SJSA1 (cell line): ENCODE measurements at places on chromosomes 11 and 22. TPM values are rescaled to one million over a fixed set of nuclear protein-coding genes. Genes with fewer than 3 reads are reported as not detected.

Gene APOL4
- 0.08 TPM in 1 of 2 replicates, not detected in the other for total RNA-seq

Gene DEFB131B
- not detected in 2 replicates for total RNA-seq

GRCh38 chr22:35582861-35583670, 34.1 kb downstream of the MB start:
- H3K36me3 ChIP-seq: no peaks in the 10 kb centered on the region
- no peak overlapping the region for H3K4me3 ChIP-seq
- no peak overlapping the region for H3K27ac ChIP-seq
- peaks cover 9% of the 10 kb centered on the region for H3K4me1 ChIP-seq
- peak; percentile 63 for DNase-seq

DNA sequence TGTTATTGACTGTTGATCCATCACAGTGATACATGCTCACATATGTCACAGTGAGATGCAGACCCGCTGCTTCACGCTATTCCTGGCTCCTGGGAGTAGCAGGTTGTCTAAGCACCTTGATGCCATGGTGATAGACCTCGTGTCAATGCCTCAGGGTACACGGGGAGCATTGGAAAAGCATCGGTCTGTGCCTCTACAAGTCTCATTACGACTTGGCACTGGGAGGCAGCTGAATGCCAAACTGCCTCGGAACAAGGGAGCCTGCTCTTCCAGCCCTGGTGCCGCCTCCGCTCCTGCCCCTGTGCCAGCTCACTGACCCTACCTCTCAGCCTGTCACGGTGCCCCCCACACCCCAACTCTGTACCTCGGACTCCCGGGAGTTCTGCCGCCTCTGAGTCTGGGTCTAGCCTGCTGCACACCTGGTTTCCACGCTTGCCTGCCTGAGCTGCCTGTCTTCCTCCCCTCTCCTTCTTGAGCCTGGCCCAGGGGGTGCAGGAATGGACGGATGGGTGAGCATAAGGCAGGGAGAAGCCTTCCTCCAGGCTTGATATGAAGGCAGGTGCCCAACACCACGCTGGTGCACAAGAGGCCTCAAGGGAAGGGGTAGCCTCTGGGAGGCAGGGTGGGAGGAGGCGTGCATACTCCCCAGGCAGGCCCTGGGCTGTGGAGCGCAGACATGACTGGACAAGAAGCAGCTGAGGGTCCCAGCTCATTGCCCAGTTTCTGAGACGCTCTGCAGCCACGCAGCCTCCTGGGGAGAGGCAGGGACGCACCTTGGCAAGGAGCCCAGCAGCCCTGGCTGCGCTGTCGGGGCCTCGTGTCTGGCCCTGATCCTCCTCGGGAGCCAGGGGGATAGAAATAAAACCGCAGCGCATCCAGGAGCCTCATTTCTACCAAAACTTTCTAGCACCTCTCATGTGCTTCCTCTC, 1.8 kb upstream of the NFAM1 start:
- peaks cover 9% of the 10 kb centered on the region for H3K4me1 ChIP-seq
- peaks cover 14% of the 10 kb centered on the region; the same call in 1 of the 2 replicates for H3K27me3 ChIP-seq
- no peak overlapping the region for H3K27ac ChIP-seq
- no peak for DNase-seq

Gene OR8A1
- total RNA-seq: not detected in 2 replicates

Gene MS4A6A
- total RNA-seq: not detected in 2 replicates

- no peak overlapping the region for H3K4me3 ChIP-seq
- no peaks in the 10 kb centered on the region for H3K27me3 ChIP-seq
- H3K27ac ChIP-seq: no peak overlapping the region
- no peaks in the 10 kb centered on the region for H3K36me3 ChIP-seq
- no peaks in the 10 kb centered on the region for H3K4me1 ChIP-seq
Measured at GRCh38 chr11:80240245-80240644, 799.4 kb upstream of the TENM4 start.

DNA sequence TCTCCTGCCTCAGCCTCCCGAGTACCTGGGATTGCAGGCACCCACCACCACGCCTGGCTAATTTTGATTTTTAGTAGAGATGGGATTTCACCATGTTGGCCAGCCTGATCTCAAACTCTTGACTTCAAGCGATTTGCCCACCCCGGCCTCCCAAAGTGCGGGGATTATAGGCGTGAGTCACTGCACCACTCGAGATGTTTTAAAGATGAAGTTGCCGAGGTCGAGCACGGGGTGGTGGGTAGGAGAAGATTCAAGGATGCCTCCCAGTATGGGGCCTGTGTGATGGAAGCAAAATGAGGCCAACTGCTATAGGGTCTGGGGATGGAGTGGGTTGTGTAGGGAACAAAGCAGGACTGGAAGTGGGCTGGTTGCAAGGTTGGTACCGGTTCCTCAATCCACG, 245.2 kb downstream of the MN1 start:
- no peaks in the 10 kb centered on the region for H3K36me3 ChIP-seq
- H3K27ac ChIP-seq: no peak overlapping the region
- no peak for DNase-seq
- H3K4me3 ChIP-seq: no peak overlapping the region
- H3K4me1 ChIP-seq: peaks cover 26% of the 10 kb centered on the region

GRCh38 chr11:73428227-73428626, 52.0 kb downstream of the RELT start:
- H3K36me3 ChIP-seq: no peaks in the 10 kb centered on the region
- no peak for DNase-seq
- H3K27ac ChIP-seq: no peak overlapping the region
- no peaks in the 10 kb centered on the region for H3K4me1 ChIP-seq
- no peaks in the 10 kb centered on the region for H3K27me3 ChIP-seq

Gene CBLIF
- total RNA-seq: not detected in 2 replicates

- no peaks in the 10 kb centered on the region for H3K36me3 ChIP-seq
- H3K4me3 ChIP-seq: no peak within 1 kb of the TSS
- H3K27ac ChIP-seq: no peak within 1 kb of the TSS
- H3K27me3 ChIP-seq: peaks cover 16% of the 10 kb centered on the region
- DNase-seq: no peak
- H3K4me1 ChIP-seq: no peaks in the 10 kb centered on the region
Measured at GRCh38 chr22:30471616-30472318, at the start of gene SEC14L3. TSS of gene SEC14L3 (minus strand) at chr22:30472017. CDS start at chr22:30471958, 59 bp downstream.

Gene SCGB1D2
- total RNA-seq: not detected in 2 replicates

- no peak overlapping the region for H3K4me3 ChIP-seq
- no peak for DNase-seq
- H3K36me3 ChIP-seq: no peaks in the 10 kb centered on the region
- no peaks in the 10 kb centered on the region for H3K4me1 ChIP-seq
- no peak overlapping the region for H3K27ac ChIP-seq
Measured at GRCh38 chr11:106426696-106427095, 349.2 kb downstream of the AASDHPPT start.

- no peaks in the 10 kb centered on the region for H3K36me3 ChIP-seq
- H3K4me3 ChIP-seq: no peak overlapping the region
Measured at GRCh38 chr11:101336155-101336554, 206.5 kb upstream of the PGR start.

Gene SERPIND1
- not detected in 2 replicates for total RNA-seq

GRCh38 chr11:114499756-114500155, 59.9 kb downstream of the NXPE1 start:
- no peak overlapping the region for H3K4me3 ChIP-seq
- H3K4me1 ChIP-seq: 0 out of 2 replicates have a peak, but pooled peaks cover 7% of the 10 kb centered on the region
- H3K27ac ChIP-seq: no peak overlapping the region
- no peaks in the 10 kb centered on the region for H3K36me3 ChIP-seq
- no peaks in the 10 kb centered on the region for H3K27me3 ChIP-seq

DNA sequence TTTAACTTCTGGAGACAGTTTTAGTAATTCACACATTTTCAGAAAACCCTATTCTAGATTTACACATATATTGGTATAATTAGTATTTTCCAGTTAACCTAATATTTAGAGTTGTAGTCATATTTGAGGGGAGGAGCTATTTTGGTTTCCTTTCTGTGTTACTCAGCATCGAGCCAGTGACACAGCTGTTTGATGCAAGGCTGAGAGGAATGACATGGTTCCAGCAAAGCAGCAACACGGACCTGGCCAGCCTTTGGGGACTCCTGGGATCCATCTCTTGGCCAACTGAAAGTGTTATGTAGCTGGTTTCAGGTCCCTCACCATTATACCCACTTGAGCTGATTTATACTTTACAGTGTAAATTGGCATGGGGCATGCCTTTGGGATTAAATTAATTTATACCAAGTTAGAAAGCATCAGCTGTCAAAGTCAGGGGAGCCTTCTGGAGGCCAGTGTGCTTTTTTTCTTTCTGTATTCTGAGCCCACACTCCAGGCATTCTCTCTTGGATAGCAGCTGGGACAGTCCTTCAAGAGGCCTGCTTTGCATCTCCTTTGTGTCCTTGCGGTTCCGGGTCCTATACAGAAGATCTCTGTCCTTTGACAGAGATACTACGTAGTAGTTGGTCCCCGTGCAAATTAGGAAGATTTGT, 91.3 kb upstream of the SLC25A18 start:
- no peaks in the 10 kb centered on the region for H3K36me3 ChIP-seq
- no peaks in the 10 kb centered on the region for H3K4me1 ChIP-seq
- no peak for DNase-seq
- H3K27ac ChIP-seq: no peak overlapping the region
- H3K4me3 ChIP-seq: no peak overlapping the region

DNA sequence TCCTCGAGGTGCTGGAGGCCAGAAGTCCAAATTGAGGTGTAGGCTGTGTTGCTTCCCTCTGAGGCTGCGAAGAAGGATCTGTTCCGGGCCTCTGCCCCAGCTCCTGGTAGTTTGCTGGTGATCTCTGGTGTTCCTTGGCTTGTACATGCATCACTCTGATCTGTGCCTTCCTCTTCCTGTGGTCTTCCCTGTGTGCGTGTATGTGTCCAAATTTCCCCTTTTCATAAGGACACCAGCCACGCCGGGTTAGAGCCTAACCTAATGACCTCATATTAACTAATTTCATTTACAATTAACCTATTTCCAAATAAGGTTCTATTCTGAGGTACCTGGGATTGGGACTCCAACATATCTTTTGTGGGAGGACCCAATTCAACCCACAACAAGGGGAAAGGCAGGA, 21.5 kb downstream of the RIBC2 start:
- H3K27ac ChIP-seq: no peak overlapping the region
- H3K4me3 ChIP-seq: no peak overlapping the region
- H3K36me3 ChIP-seq: no peaks in the 10 kb centered on the region
- no peaks in the 10 kb centered on the region for H3K27me3 ChIP-seq

Gene SAA1
- not detected in 2 replicates for total RNA-seq

DNA sequence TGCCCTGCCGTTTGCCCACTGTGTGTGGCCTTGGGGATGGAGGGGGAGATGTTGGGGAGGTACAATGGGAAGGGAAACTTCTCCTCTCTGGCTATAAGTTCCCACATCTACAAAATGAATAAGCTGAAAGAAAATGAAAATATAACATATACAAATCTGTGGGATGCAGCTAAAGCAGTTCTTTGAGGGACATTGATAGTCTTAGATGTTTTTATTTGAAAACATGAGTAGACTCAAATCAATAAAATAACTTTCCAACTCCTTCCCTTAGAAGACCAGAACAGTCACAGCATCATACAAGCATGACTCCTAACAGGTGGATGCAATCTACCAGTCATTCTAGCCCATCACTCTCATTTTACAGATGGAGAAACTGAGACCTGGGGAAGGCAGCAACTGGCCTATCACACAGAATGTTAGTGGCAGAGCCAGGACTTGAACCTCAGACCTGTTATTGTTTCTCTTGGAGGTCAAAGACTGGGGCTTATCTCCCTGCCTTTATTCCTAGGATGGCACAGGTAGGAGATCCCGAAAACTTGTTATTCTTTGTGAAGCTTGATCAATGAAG, 25.2 kb upstream of the CCDC86 start:
- DNase-seq: no peak
- no peaks in the 10 kb centered on the region for H3K4me1 ChIP-seq
- H3K4me3 ChIP-seq: no peak overlapping the region

DNA sequence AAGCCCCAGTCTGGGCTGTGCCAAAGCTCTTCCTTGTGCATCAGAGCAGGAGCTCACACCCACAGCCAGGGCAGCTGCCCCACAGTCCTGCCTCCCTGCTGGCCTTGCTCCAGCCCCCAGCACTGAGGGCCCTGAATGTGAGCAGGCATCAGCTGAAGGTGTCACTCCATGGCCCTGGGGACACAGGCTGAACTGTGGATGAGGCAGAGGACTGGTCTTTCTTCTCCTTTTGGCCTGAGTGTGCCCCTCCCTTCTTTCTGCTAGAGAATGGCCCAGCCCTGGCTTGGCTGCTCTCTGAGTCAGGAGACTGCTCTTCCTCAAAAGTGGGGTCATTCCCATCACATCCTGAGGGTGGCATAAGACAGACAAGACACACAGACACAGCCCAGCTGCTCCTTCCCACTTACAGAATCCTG, 16.2 kb downstream of the OTOG start:
- no peaks in the 10 kb centered on the region for H3K36me3 ChIP-seq
- no peak overlapping the region for H3K27ac ChIP-seq
- peak; percentile 38 for DNase-seq
- H3K4me3 ChIP-seq: no peak overlapping the region
- no peaks in the 10 kb centered on the region for H3K4me1 ChIP-seq

- H3K27me3 ChIP-seq: no peaks in the 10 kb centered on the region
- no peak overlapping the region for H3K4me3 ChIP-seq
- H3K4me1 ChIP-seq: peaks cover 3% of the 10 kb centered on the region; the same call in 1 of the 2 replicates
- no peaks in the 10 kb centered on the region for H3K36me3 ChIP-seq
- DNase-seq: no peak
- no peak overlapping the region for H3K27ac ChIP-seq
Measured at GRCh38 chr22:38347944-38348750, 30.9 kb upstream of the CSNK1E start.

DNA sequence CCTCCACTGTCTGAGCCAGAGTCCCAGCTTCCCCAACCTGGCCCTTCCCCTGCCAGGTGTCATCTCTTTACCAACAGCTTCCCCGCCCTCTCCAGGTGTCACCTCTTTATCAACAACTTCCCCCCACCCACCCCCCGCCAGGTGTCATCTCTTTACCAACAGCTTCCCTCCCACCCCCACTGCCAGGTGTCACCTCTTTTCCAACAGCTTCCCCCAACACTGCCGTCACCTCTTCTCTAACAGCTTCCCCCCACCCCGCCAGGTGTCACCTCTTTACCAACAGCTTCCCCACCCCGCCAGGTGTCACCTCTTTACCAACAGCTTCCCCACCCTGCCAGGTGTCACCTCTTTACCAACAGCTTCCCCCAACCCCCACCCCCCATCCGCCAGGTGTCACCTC, 29.8 kb upstream of the TTLL12 start:
- no peak overlapping the region for H3K4me3 ChIP-seq
- no peaks in the 10 kb centered on the region for H3K36me3 ChIP-seq
- H3K27me3 ChIP-seq: no peaks in the 10 kb centered on the region
- no peak for DNase-seq

DNA sequence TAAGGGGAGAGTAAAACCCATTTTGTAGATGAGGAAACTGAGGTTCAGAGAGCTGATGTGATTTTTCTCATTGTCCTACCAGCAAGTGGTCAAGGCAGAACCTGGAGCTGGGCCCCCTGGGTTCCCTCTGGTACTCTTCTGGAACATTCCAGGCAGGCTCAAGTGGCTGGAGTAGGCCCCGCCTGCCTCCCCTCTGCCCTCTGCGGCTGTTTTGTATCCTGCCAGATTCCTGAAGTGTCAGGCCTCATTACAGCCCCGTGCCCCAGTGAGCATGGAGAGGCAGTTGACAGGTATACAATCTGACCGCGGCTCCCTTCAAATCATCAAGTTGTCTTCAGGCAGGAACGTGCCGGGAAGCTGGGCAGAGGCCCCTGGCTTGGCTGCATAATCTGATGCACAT, 94.6 kb upstream of the CD82 start:
- DNase-seq: no peak
- no peaks in the 10 kb centered on the region for H3K27me3 ChIP-seq
- H3K4me1 ChIP-seq: peaks cover 13% of the 10 kb centered on the region
- no peaks in the 10 kb centered on the region; the same call in 1 of the 2 replicates for H3K36me3 ChIP-seq
- H3K4me3 ChIP-seq: no peak overlapping the region

Gene APOA5
- not detected in 2 replicates for total RNA-seq

- no peak overlapping the region for H3K4me3 ChIP-seq
- no peak overlapping the region for H3K27ac ChIP-seq
- H3K4me1 ChIP-seq: no peaks in the 10 kb centered on the region
- H3K36me3 ChIP-seq: no peaks in the 10 kb centered on the region
- H3K27me3 ChIP-seq: no peaks in the 10 kb centered on the region
- DNase-seq: no peak
Measured at GRCh38 chr22:20000246-20001081, 16.2 kb downstream of the ARVCF start.
